ENCODE measurements at places on chromosomes 12 and 14.

DNA sequence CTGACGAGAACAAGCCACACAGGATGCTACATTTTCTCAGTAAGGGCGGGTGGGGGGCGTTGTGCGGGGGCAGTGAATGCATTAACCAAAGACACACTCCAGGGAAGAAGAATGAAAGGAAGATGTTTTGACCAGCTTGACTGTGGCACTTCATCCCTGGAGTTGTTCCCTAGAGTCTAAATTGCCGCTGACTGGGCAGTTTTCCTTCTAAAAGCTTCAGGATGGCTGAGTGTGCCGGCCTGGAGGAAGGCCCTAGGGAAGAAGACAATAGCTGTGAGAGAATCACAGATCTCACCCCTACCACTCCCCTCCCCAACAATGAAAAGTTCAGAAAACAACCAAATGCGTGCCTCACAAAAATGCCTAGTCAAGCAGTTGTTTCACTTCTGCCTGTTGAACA lies 67.2 kb downstream of the NKX2-1 start:
- no peak for DNase-seq

DNA sequence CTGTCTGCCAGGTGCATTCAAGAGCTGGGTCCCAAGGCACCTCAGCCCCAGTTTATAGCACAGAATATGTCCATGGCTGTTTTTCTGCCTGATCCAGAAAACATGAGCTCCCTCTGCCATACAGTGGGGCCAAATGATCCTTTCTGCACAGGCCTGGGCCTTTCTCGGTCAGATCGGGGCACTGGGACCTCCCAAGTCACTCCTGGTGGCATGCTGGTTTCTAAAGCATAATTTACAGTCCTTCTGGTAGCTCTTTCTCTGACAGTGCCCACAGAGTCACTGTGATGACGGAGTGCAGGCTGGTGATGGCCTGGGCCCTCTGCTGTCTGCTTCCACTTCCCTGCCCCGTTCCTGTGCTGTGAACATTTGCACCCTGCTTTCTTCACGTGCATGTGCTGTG lies 99.2 kb downstream of the ADGRD1 start:
- DNase-seq: no peak

- no peak for DNase-seq
Observed at GRCh38 chr14:68124050-68124449, 304.5 kb downstream of the RAD51B start.

GRCh38 chr12:72234886-72235285 lies 37.3 kb upstream of the TRHDE start:
- no peak for DNase-seq

DNA sequence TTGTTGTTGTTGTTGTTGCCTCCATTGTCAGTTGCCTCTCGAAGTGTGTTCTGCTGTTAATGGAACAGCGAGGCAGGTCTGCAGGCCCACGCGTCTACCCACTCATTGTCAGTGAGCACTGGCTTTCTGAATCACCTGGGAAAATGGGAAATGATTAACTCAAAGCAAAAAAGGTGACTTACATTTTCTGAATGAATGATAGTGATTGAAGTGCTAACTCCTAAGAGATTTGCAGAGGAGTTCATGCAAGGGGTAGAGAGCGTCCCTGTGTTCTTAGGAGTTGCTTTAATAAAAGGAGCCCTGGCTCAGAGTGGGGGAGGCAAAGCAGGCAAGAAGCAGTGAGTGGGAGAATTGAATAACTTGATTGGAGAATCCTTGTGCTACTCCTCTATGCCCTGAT lies 177.6 kb downstream of the CAND1 start:
- DNase-seq: no peak

DNA sequence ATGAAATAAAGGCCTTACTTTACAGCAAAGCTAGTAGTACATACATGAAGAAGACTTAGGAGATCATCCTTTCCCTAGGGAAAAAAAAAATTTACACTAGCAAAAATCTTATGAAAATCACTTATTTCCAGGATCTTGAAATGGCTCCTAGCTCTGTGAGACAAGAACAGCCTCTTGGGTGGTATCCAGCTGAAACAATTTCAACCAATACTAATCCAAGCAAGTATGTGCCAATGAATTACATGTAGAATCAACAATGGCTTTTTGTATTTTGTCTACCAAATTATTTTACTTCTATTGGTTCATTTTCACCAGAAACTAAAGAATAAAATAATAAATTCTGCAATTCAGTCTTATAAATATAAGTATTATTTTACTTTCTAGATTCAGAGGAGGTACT lies 2.7 kb upstream of the SLCO1A2 start:
- no peak for DNase-seq

DNA sequence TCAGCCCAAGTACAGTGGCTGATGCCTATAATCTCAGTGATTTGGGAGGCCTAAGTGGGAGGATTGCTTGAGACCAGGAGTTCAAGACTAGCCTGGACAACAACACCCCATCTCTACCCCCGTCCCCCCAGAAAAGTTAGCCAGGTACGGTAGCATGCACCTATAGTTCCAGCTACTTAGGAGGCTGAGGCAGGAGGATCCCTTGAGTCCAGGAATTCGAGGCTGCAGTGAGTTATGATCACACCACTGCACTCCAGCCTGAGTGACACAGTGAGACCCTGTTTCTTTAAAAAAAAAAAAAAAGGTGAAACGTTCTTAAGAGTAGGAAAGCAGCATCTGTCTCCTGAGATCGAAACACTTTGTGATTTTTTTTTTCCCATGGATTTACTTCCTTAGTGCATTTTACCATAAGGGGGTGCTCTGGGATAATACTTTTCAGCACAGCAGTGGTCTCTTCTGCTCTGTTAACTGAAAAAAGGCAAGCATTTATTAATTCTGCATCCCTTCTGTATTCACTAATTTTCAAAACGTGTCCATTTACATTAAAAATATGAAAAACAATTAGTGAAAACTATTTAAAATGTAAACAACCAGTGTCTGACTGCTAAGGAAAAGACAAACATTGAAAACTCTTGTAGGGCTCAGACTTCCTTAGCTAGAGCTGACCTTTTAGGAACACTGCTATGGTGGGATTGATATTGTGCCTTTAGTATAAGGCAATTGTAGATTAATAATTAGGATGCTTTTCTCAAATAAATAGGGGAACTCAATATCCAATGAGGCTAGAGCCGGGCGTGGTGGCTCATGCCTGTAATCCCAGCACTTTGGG lies 31.2 kb upstream of the USP44 start:
- peak; percentile 45 for DNase-seq

DNA sequence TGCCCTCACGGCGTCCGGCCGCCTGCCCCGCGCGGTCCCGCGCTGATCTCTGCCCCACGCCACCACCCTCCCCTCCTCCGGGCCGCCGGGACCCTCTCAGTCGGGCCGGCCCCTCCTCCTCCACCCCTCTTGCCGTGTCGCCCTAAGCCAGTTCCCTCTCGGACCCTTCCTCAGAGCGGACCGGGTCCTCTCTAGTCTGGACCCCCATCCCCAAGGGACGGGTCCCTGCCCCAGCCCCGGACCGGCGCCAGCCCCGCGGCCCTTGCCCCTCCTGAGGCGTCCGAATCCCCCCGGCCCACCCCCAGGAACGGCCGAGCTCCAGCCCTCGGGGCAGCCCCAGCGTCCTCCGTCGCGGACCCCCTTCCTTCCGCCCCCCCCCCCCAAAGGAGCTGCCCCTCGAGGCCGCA lies 485 bp downstream of the PPP4R4 start:
- DNase-seq: no peak

GRCh38 chr12:132525833-132526455 lies 36.0 kb downstream of the FBRSL1 start:
- no peak for DNase-seq

DNA sequence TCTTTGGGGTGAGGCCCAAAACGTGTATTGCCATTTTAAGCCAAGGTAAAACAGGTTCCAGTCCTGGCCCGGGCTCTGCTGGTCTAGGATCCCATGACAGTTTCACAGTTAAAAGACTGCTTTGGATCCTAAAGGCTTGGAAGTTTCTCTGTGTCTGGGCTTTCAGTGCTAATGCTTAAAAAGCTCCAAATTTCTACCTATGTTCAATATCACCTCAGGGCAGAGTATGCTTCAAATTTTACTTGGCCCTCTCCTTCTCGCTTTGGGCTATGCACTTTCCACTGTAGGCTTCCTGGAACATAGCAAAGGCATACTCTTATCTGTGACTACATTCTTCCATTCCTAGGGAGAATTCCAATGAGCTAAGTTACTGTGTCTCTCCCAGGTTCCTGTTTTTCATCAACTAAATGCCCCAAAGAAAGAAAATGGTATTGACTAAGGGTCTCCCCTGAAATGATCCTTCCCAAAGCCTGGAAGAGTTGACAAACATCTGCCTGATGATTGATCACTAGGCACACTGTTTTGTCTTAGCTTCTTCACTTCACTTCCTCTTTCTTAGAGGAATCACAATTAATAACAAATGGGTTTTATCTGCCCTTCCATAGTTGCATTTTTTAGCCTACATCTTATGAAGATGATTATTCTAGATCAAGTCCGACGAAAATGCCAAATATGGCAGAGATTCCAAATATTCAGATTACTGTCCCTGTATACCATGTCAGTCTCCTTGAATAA lies 79.4 kb downstream of the TMTC2 start:
- DNase-seq: no peak

DNA sequence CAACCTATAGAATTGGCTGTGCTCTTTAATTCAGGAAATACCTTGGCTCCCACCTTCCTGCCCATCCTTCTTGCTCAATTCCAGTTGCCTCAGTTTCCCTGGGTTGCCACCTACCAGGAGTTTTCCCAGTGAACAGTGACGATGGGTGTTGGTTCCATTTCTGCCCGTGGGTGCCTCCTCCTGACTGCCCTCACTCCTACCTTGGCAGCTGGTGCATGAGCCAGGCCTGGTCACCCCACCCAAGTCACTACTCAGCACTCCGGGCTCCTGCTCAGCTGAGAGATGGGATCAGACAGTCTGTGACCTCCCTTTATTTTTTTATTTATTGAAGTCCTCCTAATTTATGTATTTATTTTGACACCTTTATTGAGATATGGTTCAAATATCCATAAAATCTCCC lies 31.0 kb upstream of the PTGR2 start:
- no peak for DNase-seq

DNA sequence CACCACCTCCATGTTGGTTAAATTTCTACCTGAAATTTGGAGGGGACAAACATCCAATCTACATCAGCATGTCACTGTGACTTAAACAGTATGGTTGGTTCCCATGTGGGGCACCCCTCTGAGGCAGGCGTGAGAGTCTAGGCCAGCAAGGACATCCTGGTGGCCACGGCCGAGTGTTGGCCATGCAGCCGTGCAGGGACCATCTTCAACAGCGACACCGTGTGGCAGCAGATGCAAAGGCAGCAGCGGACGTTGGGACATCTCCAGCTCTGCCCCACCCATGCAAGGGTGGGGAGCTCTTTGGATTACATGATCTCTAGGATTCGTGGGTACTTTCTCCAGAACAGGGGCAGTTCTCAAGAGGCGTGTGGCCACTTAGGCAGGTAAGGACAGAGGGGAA lies 49.8 kb downstream of the NOC4L start:
- no peak for DNase-seq

GRCh38 chr12:66765204-66765603 lies 86.3 kb upstream of the GRIP1 start:
- no peak for DNase-seq

DNA sequence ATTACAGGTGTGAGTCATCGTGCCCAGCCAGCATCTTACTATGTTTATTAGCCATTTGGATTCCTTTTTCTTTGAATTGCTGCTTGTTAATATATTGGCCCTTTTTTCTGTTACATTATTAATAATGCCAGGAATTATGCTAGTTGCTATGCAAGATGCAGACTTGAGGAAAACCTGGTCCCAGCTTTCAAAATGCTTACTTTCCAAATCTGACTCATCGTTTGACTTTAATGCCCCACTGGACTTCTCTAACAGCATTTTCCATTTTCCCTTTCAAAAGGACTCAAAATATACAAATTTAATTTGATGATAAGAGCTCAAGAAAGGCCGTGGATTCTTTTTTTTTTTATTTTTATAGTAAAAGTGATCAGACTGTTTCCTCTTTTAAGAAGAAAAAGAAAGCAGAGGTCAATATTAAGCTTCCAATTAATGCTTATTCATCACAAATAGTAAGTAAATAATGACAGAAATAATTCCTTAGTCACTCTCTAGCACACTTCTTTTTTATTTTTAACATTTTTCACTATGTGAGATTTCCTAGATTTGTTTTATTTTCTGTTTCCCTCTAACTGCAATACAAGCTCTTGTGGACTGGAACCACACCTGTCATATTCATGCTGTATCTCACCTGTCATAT lies 146.1 kb upstream of the FGD4 start:
- DNase-seq: no peak

GRCh38 chr14:59831121-59831730 lies 39.4 kb downstream of the RTN1 start:
- DNase-seq: no peak

- DNase-seq: no peak
Observed at GRCh38 chr14:69594846-69595245, 16.6 kb upstream of the SUSD6 start.
